ENCODE measurements at places on chromosomes 4 and X.

GRCh38 chr4:71300362-71300761 is 38.5 kb upstream of the SLC4A4 start:
- no peaks in the 10 kb centered on the region for H3K36me3 ChIP-seq
- H3K4me3 ChIP-seq = no peak overlapping the region
- H3K4me1 ChIP-seq = no peaks in the 10 kb centered on the region

- no peak overlapping the region for H3K4me3 ChIP-seq
- no peak overlapping the region for H3K27ac ChIP-seq
- no peak for DNase-seq
- H3K36me3 ChIP-seq = no peaks in the 10 kb centered on the region
- no peaks in the 10 kb centered on the region for H3K27me3 ChIP-seq
These were observed 19.9 kb downstream of the NAT8L start for GRCh38 chr4:2079006-2079405.

DNA sequence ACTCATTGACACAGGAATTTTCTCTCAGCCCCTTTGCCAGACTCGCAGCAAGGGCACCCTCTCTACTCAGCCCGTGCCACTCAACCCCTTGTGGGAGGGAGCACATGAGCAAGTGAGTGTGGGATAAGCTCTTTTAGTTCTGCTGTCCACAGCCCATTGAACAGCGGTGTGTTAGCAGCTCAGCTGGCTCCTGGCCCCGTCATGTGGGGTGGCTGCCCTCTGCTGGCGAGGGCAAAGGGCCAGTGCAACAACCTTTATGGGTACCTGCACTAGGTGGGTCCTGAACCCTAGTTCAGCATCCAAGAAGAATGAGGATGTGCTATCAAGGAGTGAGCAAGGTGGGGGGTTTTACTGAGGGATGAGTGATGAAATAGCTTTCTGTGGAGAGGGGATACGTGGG is 85.0 kb upstream of the ZNF81 start:
- H3K4me3 ChIP-seq = no peak overlapping the region
- H3K4me1 ChIP-seq = no peaks in the 10 kb centered on the region
- no peak overlapping the region for H3K27ac ChIP-seq
- no peaks in the 10 kb centered on the region for H3K27me3 ChIP-seq
- DNase-seq = peak; percentile 44
- H3K36me3 ChIP-seq = no peaks in the 10 kb centered on the region

- H3K4me3 ChIP-seq = no peak overlapping the region
- H3K27me3 ChIP-seq = no peaks in the 10 kb centered on the region
- no peak overlapping the region for H3K27ac ChIP-seq
- DNase-seq = no peak
- no peaks in the 10 kb centered on the region for H3K36me3 ChIP-seq
These were observed 73.7 kb downstream of the TAF1 start for GRCh38 chrX:71439896-71440295.

- H3K4me1 ChIP-seq = no peaks in the 10 kb centered on the region
- no peaks in the 10 kb centered on the region for H3K36me3 ChIP-seq
- DNase-seq = no peak
- no peaks in the 10 kb centered on the region for H3K27me3 ChIP-seq
- H3K4me3 ChIP-seq = no peak overlapping the region
These were observed 86.2 kb upstream of the HS3ST1 start for GRCh38 chr4:11514779-11515419.

GRCh38 chr4:169042608-169043007 is 32.6 kb upstream of the CBR4 start:
- DNase-seq = no peak
- no peak overlapping the region for H3K4me3 ChIP-seq
- no peaks in the 10 kb centered on the region for H3K27me3 ChIP-seq
- no peak overlapping the region for H3K27ac ChIP-seq
- H3K36me3 ChIP-seq = no peaks in the 10 kb centered on the region

GRCh38 chr4:97836662-97837061 is 306.6 kb downstream of the STPG2 start:
- no peak overlapping the region for H3K27ac ChIP-seq
- no peak overlapping the region for H3K4me3 ChIP-seq

DNA sequence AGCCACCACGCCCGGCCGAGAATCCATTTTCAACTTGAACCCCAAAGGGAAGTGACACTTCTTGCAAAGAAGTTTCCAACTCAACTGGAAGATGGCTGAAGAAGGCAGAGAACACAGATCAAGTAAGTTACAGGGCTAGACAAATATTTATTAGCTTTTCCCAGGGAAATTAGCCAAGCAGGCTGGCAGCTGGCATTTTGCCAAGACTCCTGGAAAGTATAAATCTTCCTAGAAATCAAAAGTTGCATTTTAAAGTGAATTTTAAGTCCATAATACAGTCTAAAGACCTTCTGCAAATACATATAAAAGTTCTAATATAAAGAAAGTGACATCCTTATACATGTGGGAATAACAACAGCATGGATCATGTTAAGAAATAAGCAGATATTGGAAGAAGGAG is 3.4 kb upstream of the MRPL1 start:
- H3K4me3 ChIP-seq = no peak overlapping the region
- H3K4me1 ChIP-seq = no peaks in the 10 kb centered on the region
- DNase-seq = no peak
- no peaks in the 10 kb centered on the region for H3K36me3 ChIP-seq
- no peak overlapping the region for H3K27ac ChIP-seq
- no peaks in the 10 kb centered on the region for H3K27me3 ChIP-seq

- no peaks in the 10 kb centered on the region for H3K36me3 ChIP-seq
- H3K27ac ChIP-seq = peak overlapping the region; percentile 73
- H3K27me3 ChIP-seq = no peaks in the 10 kb centered on the region
- H3K4me3 ChIP-seq = no peak overlapping the region
- H3K4me1 ChIP-seq = peaks cover 54% of the 10 kb centered on the region
- DNase-seq = peak; percentile 79
These were observed 155.7 kb upstream of the JADE1 start for GRCh38 chr4:128653527-128654444.

- no peak for DNase-seq
- no peak overlapping the region for H3K4me3 ChIP-seq
- H3K27me3 ChIP-seq = no peaks in the 10 kb centered on the region
- H3K4me1 ChIP-seq = no peaks in the 10 kb centered on the region
- H3K36me3 ChIP-seq = no peaks in the 10 kb centered on the region
- H3K27ac ChIP-seq = no peak overlapping the region
These were observed 35.5 kb upstream of the PLS3 start for GRCh38 chrX:115525486-115525885.

DNA sequence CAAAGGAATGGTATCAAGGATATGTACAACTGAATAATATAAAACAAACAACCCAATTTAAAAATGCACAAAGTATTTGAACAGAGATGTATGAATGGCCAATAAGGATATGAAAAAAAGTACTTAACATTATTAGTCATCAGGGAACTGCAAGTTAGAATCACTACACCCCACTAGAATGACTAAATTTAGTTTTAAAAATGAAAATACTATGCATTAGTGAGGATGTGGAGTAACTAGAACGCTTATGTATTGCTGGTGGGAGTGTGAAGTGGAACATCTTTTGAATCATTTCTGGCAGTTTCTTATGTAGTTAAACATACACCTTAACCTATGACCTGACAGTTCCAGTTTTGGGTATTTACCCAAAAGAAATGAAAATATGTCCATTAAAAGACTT is 13.0 kb upstream of the SLC16A2 start:
- no peak for DNase-seq
- no peak overlapping the region for H3K4me3 ChIP-seq
- no peaks in the 10 kb centered on the region for H3K36me3 ChIP-seq
- H3K27ac ChIP-seq = no peak overlapping the region
- H3K27me3 ChIP-seq = no peaks in the 10 kb centered on the region

DNA sequence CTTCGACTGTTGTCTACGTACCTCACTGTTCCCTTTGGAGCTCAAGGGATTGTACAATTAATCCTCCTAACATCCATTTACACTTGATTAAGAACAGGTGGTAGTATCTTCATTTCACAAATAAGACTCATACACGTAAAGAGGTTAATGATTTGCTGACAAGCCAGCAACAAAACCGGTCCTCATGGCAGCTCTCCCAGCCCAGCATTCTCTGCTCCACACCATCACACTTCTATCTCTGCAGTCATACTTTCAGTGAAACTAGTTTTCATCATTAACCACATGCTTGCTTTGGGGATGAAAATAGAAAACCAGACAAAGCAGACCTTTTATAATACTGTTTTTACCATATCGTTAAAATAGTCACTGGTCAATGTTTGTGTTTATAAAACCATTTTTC is 28.7 kb upstream of the CASK start:
- peaks cover 7% of the 10 kb centered on the region for H3K4me1 ChIP-seq
- no peak overlapping the region for H3K27ac ChIP-seq
- no peak for DNase-seq
- no peak overlapping the region for H3K4me3 ChIP-seq
- H3K36me3 ChIP-seq = no peaks in the 10 kb centered on the region

DNA sequence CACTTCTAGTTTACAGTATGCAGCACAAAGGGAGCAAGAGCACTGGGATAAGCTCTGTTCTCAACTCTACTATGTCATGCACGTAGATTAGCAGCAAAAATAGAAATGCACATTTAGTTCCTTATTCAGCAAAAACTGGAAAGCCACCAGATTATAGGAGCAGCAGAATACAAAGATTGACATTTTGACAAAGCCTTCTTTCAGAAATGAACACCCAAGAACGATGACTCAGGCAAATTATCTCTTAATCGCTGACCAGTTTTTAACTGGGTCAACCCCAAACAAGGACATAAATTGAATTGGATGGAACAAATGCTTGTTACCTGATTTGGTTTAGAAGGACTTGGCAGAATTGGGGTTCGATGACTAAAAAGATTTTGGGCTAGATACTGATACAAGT is 775.3 kb upstream of the HS3ST1 start:
- H3K36me3 ChIP-seq = no peaks in the 10 kb centered on the region
- no peak for DNase-seq
- no peaks in the 10 kb centered on the region for H3K27me3 ChIP-seq
- no peak overlapping the region for H3K27ac ChIP-seq
- no peaks in the 10 kb centered on the region for H3K4me1 ChIP-seq

GRCh38 chr4:858831-859451 is 33.0 kb upstream of the CPLX1 start:
- H3K4me1 ChIP-seq = no peaks in the 10 kb centered on the region
- no peak for DNase-seq
- H3K4me3 ChIP-seq = no peak overlapping the region
- no peaks in the 10 kb centered on the region for H3K27me3 ChIP-seq
- no peak overlapping the region for H3K27ac ChIP-seq

- H3K27ac ChIP-seq = no peak overlapping the region
- no peak overlapping the region for H3K4me3 ChIP-seq
- no peak for DNase-seq
- no peaks in the 10 kb centered on the region for H3K4me1 ChIP-seq
- no peaks in the 10 kb centered on the region for H3K27me3 ChIP-seq
These were observed 66.1 kb upstream of the H2AZ1 start for GRCh38 chr4:100016191-100016590.

- H3K27me3 ChIP-seq = no peaks in the 10 kb centered on the region
- no peak overlapping the region for H3K4me3 ChIP-seq
- no peak for DNase-seq
- H3K27ac ChIP-seq = no peak overlapping the region
- H3K36me3 ChIP-seq = no peaks in the 10 kb centered on the region
- no peaks in the 10 kb centered on the region for H3K4me1 ChIP-seq
These were observed 76.4 kb downstream of the CXXC4 start for GRCh38 chr4:104418286-104418685.

- H3K27ac ChIP-seq = no peak overlapping the region
- no peaks in the 10 kb centered on the region for H3K36me3 ChIP-seq
- H3K27me3 ChIP-seq = no peaks in the 10 kb centered on the region
- no peaks in the 10 kb centered on the region for H3K4me1 ChIP-seq
- DNase-seq = no peak
These were observed 89.7 kb downstream of the GEMIN8 start for GRCh38 chrX:13939741-13940597.

DNA sequence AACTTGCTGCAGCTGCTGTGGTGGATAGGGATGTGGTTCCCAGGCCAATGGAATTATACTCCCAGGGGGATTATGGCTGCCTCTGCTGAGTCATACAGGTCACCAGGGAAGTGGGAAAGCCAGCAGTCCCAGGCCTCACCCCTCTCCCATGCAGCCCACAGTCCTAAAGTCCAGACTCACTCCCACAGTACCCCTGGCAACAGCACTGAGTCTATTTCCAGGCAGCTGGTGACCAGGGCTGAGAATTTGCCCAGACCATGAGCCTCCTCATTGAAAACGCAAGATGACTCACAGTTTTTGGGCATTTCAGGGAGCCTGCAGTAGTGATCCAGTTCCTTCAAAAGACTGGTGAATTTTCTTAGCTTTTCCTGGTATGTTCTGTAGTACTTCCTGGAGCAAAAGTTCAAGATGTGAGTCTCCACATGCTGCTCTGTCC is 137.6 kb downstream of the NPNT start:
- no peak overlapping the region for H3K27ac ChIP-seq
- no peaks in the 10 kb centered on the region for H3K36me3 ChIP-seq
- H3K4me1 ChIP-seq = 0 out of 2 replicates have a peak, but pooled peaks cover 2% of the 10 kb centered on the region
- no peak overlapping the region for H3K4me3 ChIP-seq

DNA sequence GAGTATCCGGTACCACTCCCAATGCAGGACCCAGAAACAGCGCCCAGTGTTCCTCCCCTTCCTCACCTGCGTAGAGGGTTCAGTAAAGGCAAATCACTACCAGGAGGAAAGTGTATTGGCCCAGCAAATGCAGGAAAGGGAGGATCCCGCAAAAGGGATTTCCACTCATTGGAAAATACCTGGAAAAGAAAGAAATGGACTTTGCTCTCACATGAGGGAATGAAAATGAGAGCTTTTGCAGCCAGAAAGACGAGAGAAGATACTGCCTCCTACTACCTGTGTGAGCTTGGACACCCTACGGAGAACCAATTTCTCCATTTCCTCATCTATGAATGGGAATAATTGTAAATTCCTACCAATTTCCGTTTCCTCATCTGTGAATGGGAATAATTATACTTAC is 184.1 kb upstream of the PPARGC1A start:
- no peaks in the 10 kb centered on the region for H3K36me3 ChIP-seq
- no peaks in the 10 kb centered on the region for H3K4me1 ChIP-seq
- no peak overlapping the region for H3K4me3 ChIP-seq
- DNase-seq = no peak
- H3K27me3 ChIP-seq = no peaks in the 10 kb centered on the region
- H3K27ac ChIP-seq = no peak overlapping the region

GRCh38 chrX:71181558-71181909 is 36.9 kb downstream of the NLGN3 start:
- H3K36me3 ChIP-seq = no peaks in the 10 kb centered on the region
- peak overlapping the region; percentile 32 for H3K4me3 ChIP-seq
- peaks cover 50% of the 10 kb centered on the region for H3K4me1 ChIP-seq
- no peaks in the 10 kb centered on the region for H3K27me3 ChIP-seq
- peak; percentile 30 for DNase-seq

GRCh38 chr4:146053891-146054290 is 115.3 kb upstream of the ZNF827 start:
- no peak overlapping the region for H3K4me3 ChIP-seq
- H3K4me1 ChIP-seq = no peaks in the 10 kb centered on the region
- H3K36me3 ChIP-seq = no peaks in the 10 kb centered on the region
- no peak overlapping the region for H3K27ac ChIP-seq
- DNase-seq = no peak

GRCh38 chr4:52107336-52107735 is 56.2 kb downstream of the SPATA18 start:
- no peaks in the 10 kb centered on the region for H3K36me3 ChIP-seq
- H3K27ac ChIP-seq = no peak overlapping the region
- DNase-seq = no peak
- H3K4me3 ChIP-seq = no peak overlapping the region
- H3K27me3 ChIP-seq = no peaks in the 10 kb centered on the region

Data from Caco-2 (cell line).